Activated CD8-positive, alpha-beta T cell treated with anti-CD3 and anti-CD28 coated beads for 36 hours (primary cell): ENCODE measurements at places on chromosomes 7 and 10. TPM values are rescaled to one million over a fixed set of nuclear protein-coding genes. Genes with fewer than 3 reads are reported as not detected.

GRCh38 chr10:4812046-4812445, 14.0 kb upstream of the AKR1E2 start:
- H3K4me1 ChIP-seq: no peaks in the 10 kb centered on the region
- DNase-seq: no peak
- H3K27ac ChIP-seq: no peak overlapping the region
- H3K4me3 ChIP-seq: no peak overlapping the region
- H3K27me3 ChIP-seq: peaks cover 8% of the 10 kb centered on the region

DNA sequence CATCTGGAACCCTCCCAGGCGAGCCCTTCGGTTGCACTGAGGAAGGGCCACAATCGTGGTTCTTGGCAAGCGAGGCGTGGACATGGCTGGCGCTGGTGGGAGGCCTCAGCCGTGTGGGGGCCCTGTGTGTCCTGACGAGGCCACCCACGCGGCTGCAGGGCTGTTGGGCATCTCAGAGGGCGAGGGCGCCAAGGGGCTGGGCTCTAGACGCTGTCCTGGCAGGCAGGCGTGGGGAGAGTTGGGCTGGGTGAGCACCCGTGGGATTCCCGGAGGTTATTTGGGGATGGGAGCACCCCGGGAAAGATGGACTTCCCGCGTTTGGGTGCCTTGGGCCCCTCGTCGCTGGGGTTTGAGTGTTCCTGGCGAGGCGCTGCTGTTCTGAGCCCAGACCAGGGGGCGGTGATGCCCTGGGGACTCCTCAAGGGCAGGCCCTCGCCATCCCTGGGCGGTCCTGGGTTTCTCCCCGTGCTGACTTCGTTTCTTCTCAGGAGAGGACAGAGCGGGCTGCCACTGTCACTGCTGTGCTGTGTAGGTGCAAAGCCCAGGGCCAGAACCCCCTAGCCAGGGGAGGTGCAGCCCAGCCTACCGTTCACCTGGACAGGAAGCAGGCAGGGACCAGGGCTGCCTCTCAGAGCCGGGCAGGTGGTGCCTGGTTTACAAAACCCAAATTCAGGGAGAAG, 87.2 kb downstream of the DNAJB6 start:
- H3K27ac ChIP-seq: no peak overlapping the region
- no peaks in the 10 kb centered on the region for H3K4me1 ChIP-seq
- no peaks in the 10 kb centered on the region for H3K36me3 ChIP-seq
- H3K27me3 ChIP-seq: no peaks in the 10 kb centered on the region
- no peak for DNase-seq
- H3K4me3 ChIP-seq: no peak overlapping the region

GRCh38 chr7:74104702-74105101, 21.1 kb downstream of the LIMK1 start:
- peaks cover 5% of the 10 kb centered on the region for H3K36me3 ChIP-seq
- no peak for DNase-seq
- no peak overlapping the region for H3K4me3 ChIP-seq
- no peaks in the 10 kb centered on the region for H3K4me1 ChIP-seq
- H3K27ac ChIP-seq: no peak overlapping the region

- no peak overlapping the region for H3K27ac ChIP-seq
- H3K4me3 ChIP-seq: no peak overlapping the region
- no peaks in the 10 kb centered on the region for H3K36me3 ChIP-seq
- DNase-seq: no peak
Measured at GRCh38 chr7:43392638-43393330, 190.1 kb upstream of the STK17A start.

DNA sequence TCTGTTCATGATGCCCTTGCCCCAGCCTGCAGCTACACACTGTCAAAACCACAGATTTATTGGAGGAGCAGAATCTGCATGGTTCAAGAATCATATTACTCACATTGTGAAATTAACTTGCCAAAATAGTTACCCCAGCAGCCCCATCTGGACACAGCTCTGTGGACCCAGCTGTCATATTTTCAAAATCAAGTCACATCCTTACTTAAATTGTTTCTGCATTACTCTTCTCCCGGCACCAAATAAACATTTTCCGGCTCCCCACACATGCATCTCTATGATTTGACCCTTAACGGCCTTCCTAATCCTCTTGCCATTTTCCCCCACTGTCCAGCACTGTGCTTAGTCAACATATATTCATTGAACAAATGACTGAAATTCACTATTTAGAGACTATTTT, 43.8 kb upstream of the GPR26 start:
- H3K4me3 ChIP-seq: no peak overlapping the region
- no peaks in the 10 kb centered on the region for H3K36me3 ChIP-seq
- H3K4me1 ChIP-seq: no peaks in the 10 kb centered on the region
- H3K27me3 ChIP-seq: peaks cover 4% of the 10 kb centered on the region

Gene GNGT1
- total RNA-seq: not detected

DNA sequence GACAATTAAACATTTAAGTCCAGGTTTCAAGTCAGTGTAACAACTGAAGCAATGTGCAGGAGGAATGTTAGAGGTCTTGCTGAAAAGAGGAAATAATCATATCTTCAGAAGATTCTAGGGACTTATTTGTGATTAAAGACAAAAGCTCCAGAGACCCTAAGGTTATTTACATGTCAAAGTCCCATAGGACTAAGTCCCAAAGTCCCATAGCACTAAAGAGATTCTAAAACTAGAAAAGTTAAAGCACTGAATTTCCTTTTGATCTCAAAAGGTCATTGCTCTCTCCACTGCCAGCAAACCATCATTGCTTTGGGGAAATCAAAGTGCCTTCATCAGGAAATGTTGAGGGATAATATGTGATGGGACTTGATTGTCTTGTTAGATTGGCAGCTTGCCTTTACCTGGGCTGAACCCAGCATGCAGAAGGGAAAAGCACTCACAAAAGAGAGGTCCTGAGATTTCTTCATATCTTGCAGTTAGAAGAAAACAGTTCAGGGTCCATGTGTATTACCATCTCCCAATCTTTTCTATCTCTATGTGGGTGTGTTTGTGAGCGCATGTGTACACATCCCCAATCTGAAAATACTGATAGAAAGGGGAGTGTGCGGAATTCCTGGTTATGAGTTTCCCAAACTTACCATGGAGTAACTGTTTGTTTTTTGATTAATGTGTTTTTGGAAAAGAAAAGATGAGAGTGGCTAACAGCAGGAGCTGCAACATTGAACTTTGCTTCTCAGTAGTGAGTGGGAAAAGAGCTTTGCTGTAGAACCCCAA, 21.8 kb downstream of the NUDT13 start:
- H3K4me1 ChIP-seq: no peaks in the 10 kb centered on the region
- no peak overlapping the region for H3K27ac ChIP-seq
- DNase-seq: no peak

DNA sequence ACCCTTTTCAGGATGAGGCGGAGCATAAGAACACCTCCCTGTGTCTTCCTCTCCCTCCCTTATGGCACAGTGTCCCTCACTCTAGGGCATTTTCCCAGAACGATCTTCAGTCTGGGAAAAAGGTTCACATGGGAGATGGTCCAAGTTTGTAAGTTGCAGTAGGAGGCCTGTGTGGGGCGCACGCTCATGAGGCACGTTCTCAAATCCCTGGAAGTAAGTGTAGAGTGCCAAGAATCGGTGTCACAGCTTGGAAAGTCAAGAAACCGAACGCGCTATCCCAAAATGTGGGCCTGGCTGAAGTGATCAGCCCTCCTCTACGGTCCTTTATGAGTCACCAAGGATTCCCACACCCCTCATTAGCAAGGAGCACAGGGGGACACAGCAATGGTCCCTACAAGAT, 23.9 kb upstream of the SMARCD3 start:
- H3K4me3 ChIP-seq: no peak overlapping the region
- no peak overlapping the region for H3K27ac ChIP-seq
- H3K36me3 ChIP-seq: no peaks in the 10 kb centered on the region

- peaks cover 31% of the 10 kb centered on the region for H3K4me1 ChIP-seq
- H3K27me3 ChIP-seq: peaks cover 8% of the 10 kb centered on the region
- no peaks in the 10 kb centered on the region for H3K36me3 ChIP-seq
- DNase-seq: no peak
Measured at GRCh38 chr10:23344241-23344841, at the start of gene C10orf67. C10orf67 (minus strand) TSS chr10:23344797; CDS start chr10:23344774, 23 bp downstream.

Gene SVOPL
- total RNA-seq: 0.78 TPM

DNA sequence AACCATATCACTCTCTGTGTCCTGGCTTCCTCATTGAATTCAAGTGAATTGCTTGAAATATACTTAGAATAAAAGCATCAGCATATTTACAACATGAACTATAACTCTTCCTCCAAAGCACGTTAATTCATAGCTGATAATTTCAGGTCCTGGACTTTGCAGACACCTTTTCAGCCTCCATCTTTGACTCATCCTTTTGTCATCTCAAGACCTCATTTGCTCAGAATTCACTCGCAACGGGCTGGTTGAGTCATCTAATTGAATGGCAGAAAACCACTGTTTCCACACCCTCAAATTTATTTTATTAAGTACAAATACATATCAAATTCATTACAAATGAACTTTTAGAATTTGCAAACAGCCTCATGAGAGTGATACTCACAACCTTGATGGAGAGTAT, 545.7 kb downstream of the GATA3 start:
- H3K4me1 ChIP-seq: peaks cover 4% of the 10 kb centered on the region
- peak; percentile 18 for DNase-seq
- peaks cover 14% of the 10 kb centered on the region for H3K27me3 ChIP-seq
- H3K27ac ChIP-seq: no peak overlapping the region

DNA sequence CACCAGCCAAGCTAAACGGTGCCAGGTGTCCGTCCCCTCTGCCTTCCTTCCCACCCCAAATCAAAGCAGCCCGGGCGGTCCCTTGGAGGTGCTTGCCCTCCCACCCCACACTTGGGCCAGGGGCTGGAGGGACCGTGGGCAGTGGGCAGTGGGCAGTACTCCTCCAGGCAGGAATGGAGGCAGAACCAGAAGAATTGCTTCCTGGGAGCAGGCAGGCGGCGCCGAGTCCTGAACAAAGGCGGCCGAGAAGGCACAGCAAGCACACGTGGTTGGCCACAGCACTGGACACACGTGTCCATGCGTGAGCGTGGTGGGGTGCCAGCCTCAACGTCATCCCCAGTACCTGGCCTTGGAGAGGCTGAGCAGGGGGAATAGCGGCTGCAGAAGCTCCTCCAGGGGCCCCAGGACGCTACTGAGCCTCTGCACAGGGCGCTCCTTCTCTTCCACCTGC, 48.4 kb upstream of the NKX6-2 start:
- H3K4me1 ChIP-seq: no peaks in the 10 kb centered on the region
- no peak for DNase-seq
- H3K27me3 ChIP-seq: no peaks in the 10 kb centered on the region
- no peak overlapping the region for H3K4me3 ChIP-seq
- no peak overlapping the region for H3K27ac ChIP-seq

DNA sequence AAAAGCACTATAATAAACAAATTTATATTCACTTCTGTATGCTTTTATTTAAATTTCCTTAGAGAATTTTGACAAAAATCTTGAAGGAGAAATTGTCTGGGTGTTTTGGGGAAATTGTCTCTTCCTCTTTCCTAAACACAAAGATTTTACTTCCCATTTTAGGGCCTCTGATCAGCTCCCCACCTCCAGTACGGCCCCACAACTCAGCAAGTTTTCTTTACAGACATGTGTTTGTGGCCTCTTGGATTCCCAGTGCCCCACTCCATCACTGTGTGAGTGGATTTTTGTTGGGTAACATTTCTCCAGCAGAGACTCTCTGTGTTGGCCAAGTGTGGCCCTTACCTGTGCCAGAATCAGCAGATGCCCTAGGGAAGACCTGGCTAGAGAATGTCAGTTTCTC, 182.8 kb upstream of the CDC14C start:
- no peak overlapping the region for H3K27ac ChIP-seq
- H3K27me3 ChIP-seq: no peaks in the 10 kb centered on the region
- H3K4me3 ChIP-seq: no peak overlapping the region
- H3K36me3 ChIP-seq: no peaks in the 10 kb centered on the region

DNA sequence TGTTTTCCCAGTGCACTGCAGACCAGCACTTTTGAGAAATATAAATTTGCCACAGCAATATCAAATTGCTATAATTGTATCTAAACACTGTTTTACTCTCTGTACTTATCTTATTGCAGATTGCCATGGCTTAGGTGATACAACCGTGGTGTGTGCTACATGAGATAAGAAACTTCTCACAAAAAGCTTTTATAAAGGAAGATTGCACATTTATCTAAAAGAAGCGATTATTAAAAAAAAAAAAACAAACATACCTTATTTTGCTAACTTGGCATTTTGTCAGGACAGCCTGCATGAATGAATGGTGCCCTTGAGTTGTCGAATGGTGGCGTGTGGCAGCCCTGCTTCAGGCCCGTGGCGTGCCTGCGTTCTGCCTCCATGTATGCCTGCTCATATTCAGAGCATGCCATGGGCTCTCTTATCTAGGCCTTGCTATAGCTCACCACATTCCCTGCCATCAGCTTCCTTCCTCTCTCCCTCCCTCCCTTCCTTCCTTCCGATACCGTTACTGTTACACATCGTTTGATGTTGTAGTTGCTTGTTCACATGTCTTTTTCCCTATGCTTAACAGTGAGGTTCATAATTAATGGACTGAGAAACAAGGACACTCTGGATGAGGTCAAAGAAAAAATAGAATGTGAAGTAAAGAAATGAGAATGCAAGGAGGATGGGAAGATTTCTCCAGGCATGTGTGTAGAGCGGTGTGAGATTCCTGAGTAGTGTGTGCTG, 34.9 kb downstream of the PRKAR2B start:
- no peak overlapping the region for H3K27ac ChIP-seq
- no peak for DNase-seq
- H3K36me3 ChIP-seq: no peaks in the 10 kb centered on the region
- H3K4me1 ChIP-seq: no peaks in the 10 kb centered on the region
- H3K27me3 ChIP-seq: no peaks in the 10 kb centered on the region
- H3K4me3 ChIP-seq: no peak overlapping the region

DNA sequence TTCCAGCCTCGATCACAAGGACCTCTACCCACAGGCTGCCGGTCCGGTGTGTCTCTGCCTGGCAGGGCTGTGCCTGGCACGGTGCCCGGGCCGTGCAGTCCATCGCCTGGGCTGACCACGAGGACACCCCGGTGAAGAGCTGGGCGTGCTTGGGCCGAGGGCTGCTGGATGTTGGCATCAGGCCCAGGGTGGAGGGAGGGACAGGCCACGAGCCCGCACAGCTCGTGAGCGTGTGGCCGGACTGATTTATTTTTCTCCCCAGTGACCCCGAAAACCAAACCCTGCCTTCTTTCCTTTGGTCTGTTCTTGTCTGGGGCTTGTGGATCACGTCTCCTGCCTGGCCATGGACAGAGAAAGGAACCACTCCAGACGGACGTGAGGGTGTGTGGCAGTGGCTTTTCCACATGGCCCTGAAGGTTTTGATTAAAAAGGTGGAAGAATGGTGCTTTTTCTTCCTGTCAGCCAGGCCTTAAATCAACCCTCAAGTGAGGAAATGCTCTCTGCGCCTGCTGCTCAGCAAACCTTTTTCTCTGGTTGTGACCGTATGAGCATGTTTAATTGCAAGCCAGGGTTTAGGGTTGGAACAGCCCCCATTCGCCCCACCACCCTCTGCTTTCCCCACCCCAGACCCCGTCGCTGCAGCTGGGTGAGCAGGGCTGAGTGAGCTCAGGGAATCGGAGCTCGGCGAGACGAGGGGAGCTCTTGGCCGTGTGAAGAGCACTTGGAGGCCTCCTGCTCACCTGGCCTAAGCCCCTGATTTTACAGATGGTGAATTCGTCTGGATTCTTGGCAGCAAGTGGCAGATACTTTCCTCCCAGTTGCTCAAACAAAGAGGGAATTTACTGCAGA, 130.1 kb downstream of the RGS10 start:
- no peaks in the 10 kb centered on the region for H3K27me3 ChIP-seq
- DNase-seq: no peak
- no peak overlapping the region for H3K4me3 ChIP-seq
- no peaks in the 10 kb centered on the region for H3K4me1 ChIP-seq
- peaks cover 1% of the 10 kb centered on the region for H3K36me3 ChIP-seq
